Lung microvascular endothelial cell (primary cell): ENCODE measurements at places on chromosomes 5 and 9.

GRCh38 chr5:131096774-131097710, 68.0 kb downstream of the HINT1 start:
- no peak for DNase-seq

- DNase-seq: peak; percentile 2
Observed at GRCh38 chr9:79256691-79257213, 315.0 kb upstream of the TLE4 start.

- DNase-seq: no peak
Observed at GRCh38 chr5:169201597-169201996, 99.3 kb downstream of the SLIT3 start.

- DNase-seq: no peak
Observed at GRCh38 chr9:137575364-137575715, 3.4 kb downstream of the DPH7 start.

- no peak for DNase-seq
Observed at GRCh38 chr5:8048920-8049319, 180.0 kb downstream of the MTRR start.

DNA sequence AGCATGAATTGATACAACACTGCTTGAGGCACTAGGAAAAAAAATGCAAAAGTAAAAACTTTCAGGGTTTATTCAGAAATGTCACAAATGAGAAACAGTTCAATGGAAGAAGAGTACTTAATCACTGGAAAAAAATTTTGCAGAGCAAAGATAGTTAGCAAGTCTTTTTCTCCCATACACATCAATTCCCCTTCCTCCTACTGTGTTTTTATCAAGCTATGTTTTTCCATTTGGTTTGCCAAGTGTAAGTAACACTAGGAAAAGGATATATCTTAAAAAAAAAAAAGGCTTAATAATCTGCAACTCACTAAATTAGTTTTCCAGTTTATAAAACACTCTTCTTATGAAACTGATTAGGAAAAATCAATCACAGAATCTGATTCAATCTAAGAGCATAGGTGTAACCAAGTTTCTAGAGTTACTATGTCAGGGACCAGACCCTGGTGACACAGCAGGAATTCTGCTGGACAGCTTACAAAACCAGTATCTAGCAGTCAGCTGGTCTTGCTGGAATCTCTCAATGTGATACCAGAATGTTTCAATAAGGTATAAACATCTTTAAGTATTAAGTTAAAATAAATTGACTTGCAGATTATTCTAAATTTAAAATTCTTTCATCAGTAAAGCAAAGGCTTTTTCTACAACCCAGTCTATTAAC, 34.7 kb downstream of the RNF145 start:
- peak; percentile 24 for DNase-seq

DNA sequence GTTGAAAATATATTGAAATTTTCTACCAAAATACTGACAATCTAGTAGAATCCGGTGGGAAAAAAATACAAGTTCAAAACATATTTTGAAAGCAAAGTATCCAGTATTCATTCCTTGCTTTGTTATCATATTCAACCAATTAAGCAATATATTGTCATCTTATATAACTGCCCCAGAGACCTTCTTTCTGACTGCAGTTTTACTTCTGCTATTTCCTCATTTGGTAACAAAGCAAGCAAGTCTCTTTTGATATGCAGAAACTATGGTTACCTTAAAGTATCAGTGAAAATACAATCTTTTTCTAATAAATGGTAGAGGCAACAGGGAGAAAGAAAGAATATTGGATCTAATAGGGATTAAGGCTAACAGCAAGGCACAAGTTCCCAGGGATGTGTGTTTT, 663.7 kb upstream of the MEF2C start:
- DNase-seq: no peak

DNA sequence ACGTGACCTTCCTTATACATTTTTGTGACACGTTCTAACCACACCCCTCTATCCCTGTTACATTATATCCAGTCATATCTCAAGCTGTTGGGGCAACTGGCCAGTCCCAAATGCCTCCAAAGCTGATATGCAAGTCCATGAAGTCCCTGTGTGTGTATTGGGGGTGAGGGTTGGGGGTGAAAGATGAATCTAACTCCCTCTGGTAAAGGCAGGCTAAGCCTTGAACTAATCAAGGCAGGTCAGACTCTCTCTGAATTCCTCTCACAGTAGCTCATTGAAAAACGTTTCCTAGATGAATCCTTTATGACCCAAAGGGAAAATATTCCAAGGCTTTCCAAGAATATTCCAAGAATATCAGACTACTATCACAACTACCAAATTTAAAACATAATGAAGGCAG, 174.4 kb downstream of the MUSK start:
- DNase-seq: no peak

DNA sequence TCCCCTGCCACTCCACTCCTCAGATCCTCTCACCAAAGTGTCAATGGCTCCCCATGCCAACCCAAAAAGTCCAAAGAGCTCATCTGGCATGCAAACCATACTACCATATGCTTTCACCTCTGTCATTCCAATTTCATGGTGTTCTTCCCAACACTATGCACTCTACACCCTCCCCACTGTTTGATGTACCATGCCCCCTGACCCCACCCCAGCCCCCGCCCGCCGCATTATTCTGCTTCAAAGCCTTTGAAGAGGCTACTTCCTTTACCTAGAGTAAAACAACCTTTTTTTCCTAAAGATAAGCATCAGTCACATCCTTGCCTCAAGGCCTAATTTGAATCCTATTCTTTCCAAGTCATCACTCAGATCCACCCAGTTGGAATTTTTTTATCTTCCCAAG, 226.3 kb downstream of the DEPDC1B start:
- DNase-seq: no peak

- no peak for DNase-seq
Observed at GRCh38 chr5:139134906-139135305, 63.3 kb downstream of the SIL1 start.

DNA sequence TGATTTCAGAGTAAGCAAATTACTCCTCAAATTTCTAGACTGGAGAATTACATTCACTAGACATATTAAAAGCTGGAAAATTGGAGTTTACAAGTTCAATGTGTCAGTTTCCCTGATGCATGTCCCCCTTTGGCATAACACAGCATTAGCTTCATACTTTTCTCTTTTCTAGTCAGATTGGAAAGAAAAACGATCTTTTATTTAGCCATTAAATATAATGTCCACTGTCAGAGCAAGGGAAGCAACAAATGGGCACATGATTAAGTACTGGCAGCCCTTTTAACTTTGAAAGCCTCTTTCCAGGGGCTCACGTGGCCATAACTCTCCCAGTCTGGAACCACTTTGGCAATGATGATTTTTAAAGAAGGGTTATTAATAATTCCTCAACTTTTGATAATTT, 203.3 kb downstream of the KCNN2 start:
- no peak for DNase-seq

GRCh38 chr5:83069096-83069799, 7.9 kb downstream of the TMEM167A start:
- no peak for DNase-seq

- DNase-seq: peak; percentile 46
Observed at GRCh38 chr9:95061916-95062595, 255.5 kb downstream of the FANCC start.

DNA sequence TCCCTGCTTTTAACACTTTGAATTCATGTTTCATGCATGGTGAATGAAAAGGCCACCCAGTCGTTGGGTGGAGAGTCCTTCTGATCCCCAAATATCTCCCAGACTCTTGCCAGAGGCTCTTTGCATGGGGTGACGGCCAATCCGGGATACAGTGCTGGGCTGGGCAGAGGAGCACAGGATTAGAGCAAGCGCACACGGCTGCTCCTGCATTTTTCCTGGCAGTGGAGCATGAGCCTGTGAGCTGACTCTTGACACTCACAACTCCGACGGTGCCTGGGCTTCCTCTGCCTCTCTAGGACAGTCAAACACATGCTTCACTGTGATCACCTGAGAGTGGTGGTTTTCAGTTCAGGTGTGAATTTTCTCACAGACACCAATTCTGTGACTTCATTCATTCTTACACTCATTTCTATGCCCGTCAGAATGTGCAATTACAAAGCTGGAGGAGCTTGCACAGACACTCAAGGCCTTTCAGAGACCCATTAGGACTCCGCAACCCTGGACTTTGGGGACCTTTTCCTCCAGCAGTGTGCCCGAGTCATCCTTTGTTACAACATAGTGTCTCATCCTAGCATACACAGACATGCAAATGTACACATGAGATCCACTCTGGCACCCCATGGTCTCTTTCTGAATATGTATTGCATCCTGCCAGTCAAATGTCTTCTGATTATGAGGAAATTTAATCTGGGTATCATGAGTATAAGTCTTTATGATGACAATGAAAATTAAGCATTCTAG, 206.6 kb downstream of the ICE1 start:
- no peak for DNase-seq

- no peak for DNase-seq
Observed at GRCh38 chr5:95704150-95704549, 21.4 kb upstream of the SPATA9 start.

DNA sequence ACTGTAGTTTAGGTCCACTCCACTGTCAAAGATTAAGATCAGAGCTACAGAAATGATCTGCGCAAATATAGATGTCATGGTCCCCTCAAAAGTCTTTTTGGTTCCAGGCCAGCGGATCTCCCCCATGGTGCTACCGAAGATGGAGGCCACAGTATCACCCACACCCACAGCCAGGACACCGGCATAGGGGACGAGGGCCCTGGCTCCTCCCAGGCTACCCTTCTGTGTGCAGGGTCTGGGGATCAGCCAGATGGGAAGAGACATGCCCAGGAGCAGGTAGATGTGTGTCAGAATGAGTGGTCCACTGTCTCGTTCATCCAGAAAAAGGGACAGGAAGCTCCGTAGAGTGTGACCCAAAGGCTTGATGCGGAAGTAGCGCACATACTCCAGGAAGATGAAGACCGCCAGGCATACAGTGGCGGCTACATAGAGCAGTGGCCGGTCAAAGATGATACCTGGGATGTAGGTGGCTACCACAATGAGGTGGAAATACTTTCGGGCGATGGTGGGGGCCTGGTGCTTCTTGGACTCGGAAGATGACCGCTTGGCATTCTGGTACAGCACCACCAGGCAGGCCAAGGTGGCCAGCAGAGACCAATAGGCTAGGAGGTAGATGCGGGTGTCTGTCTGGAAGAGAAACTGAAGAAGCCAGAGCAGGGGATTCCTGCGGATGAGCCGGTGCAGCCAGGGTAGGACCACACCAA, 1.5 kb downstream of the DOLK start:
- DNase-seq: no peak

DNA sequence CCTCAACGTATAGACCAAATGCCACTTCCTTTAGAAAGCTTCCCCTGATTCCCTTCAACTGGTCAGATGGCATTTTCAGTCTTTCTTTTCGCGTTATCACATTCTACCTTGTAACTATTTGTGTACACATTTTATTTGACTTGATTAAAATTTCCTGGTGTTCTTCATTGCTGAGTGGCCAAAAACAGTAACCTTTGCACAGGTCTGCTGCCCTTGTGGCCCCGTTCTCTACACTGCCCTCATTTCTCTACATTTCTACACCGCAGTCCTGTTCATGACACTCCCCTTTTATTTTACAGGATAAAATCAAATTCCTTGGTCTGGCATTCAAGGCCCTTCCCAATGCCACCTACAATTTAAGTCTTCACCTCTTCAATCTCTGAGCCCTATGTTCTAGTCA, 334.2 kb upstream of the SLC30A5 start:
- no peak for DNase-seq

DNA sequence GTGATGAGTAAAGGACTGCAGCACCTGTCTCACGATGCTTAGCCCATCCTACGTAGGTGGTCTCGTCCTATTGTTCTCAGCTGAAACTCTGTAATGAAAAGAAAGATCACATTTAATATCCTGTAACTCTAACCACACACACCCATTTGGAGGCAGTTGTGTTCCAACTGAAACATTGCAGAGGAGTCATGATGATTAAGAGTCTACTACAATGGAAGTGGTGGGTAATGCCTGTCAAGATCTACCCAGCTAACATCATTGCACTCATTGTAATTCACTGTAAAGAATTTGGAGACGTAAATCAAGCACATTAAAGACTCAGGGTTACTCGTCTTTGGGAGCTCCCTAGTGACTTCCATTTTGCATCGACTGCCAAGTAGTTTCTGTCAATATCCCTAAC, 106.0 kb upstream of the PTPN3 start:
- DNase-seq: peak; percentile 23

DNA sequence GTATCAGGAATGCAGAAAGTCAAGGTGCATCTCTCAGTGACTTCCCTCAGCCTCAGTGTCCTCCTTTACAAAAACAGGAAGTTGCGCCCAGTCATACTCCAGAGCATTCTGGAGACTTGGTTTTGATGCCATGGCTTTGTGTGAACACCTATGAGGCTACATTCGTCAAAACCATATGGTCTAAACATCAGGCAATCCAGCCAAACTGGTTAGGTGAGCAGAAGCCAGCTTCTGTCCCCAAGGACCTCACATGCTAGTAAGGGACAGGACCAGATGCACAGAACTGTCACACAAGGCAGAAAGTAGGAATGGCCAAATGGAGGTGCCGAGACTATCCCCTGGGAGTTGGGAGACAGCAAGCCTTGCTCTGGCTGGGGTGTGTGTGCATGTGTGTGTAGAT, 217.2 kb downstream of the MELK start:
- no peak for DNase-seq

GRCh38 chr9:89252651-89253267, 58.2 kb upstream of the CKS2 start:
- no peak for DNase-seq

- DNase-seq: no peak
Observed at GRCh38 chr5:34897646-34898045, 17.7 kb downstream of the RAD1 start.

GRCh38 chr9:127680846-127681245, 25.9 kb upstream of the CFAP157 start:
- no peak for DNase-seq

- no peak for DNase-seq
Observed at GRCh38 chr5:72156946-72157624, 49.8 kb downstream of the MAP1B start.

DNA sequence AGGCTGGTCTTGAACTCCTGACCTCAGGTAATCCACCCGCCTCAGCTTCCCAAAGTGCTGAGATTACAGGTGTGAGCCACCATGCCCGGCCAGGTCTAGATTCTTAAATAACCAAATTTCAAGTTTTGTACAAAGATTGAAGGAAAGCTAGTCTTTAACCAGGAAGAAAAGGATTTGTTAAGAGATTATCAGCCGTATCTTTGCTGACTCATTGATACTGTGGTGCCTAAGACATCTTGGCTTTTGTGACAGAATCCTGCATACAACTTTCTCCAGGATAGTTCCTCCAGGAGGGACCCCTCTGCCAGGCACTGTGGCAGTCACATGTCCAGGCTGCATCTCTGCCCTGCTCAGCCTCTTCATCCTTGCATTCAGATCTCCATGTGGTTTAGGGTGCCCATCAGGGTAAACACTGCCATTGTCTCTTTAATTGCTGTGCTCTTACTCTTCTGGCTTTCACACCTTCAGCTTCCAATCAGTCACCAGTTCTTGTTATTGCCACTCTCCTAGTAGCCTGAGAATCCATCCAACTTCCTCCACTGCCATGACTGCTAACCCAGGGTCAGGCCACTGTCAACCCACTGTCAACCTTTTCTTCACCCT, 10.0 kb downstream of the MAP3K1 start:
- DNase-seq: no peak
